ENCODE measurements at places on chromosomes 2 and 18.

DNA sequence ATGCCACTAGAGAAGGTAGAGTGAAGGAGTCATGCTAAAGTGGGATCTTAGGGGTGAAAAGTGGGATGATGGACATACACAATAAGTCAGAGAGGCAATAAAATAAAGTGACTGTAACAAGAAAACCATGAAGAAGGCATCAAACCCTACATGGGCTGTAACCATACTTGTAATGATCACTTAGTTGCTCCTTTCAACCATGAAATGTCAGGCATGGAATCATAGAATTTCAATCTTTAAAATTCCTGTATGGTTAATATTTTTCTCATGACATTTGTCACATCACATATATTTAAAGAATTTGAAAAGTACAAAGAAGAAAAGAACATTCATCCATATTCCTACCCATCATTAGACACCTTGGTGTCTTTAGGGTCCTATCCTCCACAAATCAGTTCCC, 20.9 kb upstream of the SETBP1 start:
- no peaks in the 10 kb centered on the region for H3K27me3 ChIP-seq
- H3K4me1 ChIP-seq = no peaks in the 10 kb centered on the region
- H3K27ac ChIP-seq = no peak overlapping the region
- no peak for DNase-seq
- H3K4me3 ChIP-seq = no peak overlapping the region
- no peaks in the 10 kb centered on the region for H3K36me3 ChIP-seq

GRCh38 chr2:203734276-203734983, 28.0 kb downstream of the CD28 start:
- no peaks in the 10 kb centered on the region for H3K36me3 ChIP-seq
- H3K27me3 ChIP-seq = no peaks in the 10 kb centered on the region
- no peak for DNase-seq
- no peak overlapping the region for H3K27ac ChIP-seq

DNA sequence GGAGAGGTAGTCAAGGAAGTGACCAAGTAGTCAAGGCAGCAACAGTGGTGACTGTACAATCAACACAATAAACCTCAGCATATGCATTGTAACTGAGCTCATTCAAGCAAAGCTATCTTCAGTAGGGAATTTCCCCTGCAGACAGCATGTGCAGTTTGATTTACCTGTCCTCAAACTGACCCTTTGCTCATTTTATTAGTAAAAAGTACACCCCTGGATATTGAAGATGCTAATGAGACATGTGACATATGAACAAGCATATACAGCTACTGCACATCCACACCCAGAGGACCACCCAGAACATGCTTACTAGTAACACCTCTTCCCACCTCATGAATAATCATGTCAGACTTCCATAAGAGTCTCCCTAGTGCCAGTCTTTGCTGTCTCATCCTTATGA, 15.4 kb downstream of the C2orf81 start:
- H3K36me3 ChIP-seq = no peaks in the 10 kb centered on the region
- no peak overlapping the region for H3K27ac ChIP-seq
- H3K4me1 ChIP-seq = no peaks in the 10 kb centered on the region
- H3K27me3 ChIP-seq = no peaks in the 10 kb centered on the region

DNA sequence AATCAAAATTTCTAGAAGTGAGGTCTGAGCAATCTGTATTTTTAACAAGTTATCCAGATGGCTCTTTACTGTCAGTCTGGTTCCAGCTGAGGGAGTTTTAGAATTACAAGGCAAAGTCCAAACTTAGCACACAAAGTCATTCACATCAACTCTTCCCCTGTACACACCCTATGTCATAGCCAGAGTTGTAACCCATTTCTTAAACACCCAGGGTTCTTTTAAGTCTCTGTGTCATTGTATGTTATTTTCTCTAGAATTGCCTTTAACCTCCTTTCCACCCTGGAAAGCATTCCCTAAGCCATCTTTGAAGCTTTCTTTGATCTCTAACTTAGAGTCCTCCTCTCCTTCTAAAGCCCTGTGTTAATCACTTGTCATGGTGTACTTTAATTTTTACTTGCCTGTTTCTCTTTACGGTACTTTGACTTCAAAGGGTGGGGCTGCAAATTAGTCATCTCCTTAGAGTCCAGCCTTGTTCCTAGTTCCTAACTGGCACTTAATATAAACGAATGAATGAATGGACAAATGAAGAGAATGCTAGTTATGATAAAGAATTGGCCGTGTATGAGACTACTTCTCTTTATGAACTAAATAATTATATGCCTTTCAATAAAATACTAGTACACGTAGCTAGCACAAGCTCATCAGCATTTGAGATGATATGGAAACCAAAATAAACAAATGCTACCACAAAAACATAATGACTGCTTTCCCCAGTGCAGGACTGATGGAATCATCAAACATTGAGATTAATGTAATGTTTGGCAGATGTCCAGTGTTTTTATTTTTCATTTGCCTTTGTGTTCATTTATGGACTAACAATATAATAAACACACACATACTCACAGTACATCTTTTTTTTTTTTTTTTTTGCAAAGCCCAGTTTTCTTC, 11.9 kb upstream of the ACTR3 start:
- H3K4me3 ChIP-seq = no peak overlapping the region
- peaks cover 12% of the 10 kb centered on the region for H3K4me1 ChIP-seq
- peak overlapping the region; percentile 54 for H3K27ac ChIP-seq
- no peak for DNase-seq
- H3K36me3 ChIP-seq = no peaks in the 10 kb centered on the region
- H3K27me3 ChIP-seq = no peaks in the 10 kb centered on the region

GRCh38 chr2:191152482-191153240, 1.9 kb upstream of the STAT4 start:
- H3K4me3 ChIP-seq = no peak overlapping the region
- no peaks in the 10 kb centered on the region for H3K4me1 ChIP-seq
- no peaks in the 10 kb centered on the region for H3K36me3 ChIP-seq
- no peak overlapping the region for H3K27ac ChIP-seq

- H3K4me1 ChIP-seq = no peaks in the 10 kb centered on the region
- no peak for DNase-seq
- H3K36me3 ChIP-seq = no peaks in the 10 kb centered on the region
- no peak overlapping the region for H3K27ac ChIP-seq
- H3K27me3 ChIP-seq = no peaks in the 10 kb centered on the region
Measured at GRCh38 chr2:213733893-213734292, 449.6 kb downstream of the SPAG16 start.

- no peak for DNase-seq
- H3K36me3 ChIP-seq = no peaks in the 10 kb centered on the region
- H3K4me1 ChIP-seq = peaks cover 17% of the 10 kb centered on the region
- no peak overlapping the region for H3K4me3 ChIP-seq
Measured at GRCh38 chr2:120227111-120227991, 4.2 kb upstream of the TMEM185B start.

DNA sequence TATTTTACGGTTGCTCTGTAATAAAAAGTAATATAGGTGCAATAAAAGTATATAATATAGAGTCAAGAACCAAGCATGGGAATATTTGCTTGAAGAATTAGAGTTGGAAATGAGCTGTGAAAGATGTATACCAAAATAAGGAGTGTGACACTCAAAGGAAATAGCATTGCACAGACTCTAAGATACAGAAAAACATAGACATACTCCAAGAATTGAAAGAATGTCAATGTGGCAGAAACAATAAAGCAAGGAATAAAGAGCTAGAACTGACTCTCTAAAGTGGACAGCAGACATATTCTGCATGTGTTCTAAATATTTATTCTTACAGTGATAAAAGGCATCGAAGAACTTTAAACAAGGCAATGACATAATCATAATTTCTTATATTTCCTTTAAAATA, 561.1 kb upstream of the SETBP1 start:
- H3K27me3 ChIP-seq = no peaks in the 10 kb centered on the region
- no peaks in the 10 kb centered on the region for H3K4me1 ChIP-seq
- no peak overlapping the region for H3K27ac ChIP-seq
- H3K4me3 ChIP-seq = no peak overlapping the region

- H3K4me1 ChIP-seq = peaks cover 2% of the 10 kb centered on the region
- no peaks in the 10 kb centered on the region for H3K36me3 ChIP-seq
- DNase-seq = no peak
Measured at GRCh38 chr2:17520761-17521160, 2.5 kb upstream of the RAD51AP2 start.

DNA sequence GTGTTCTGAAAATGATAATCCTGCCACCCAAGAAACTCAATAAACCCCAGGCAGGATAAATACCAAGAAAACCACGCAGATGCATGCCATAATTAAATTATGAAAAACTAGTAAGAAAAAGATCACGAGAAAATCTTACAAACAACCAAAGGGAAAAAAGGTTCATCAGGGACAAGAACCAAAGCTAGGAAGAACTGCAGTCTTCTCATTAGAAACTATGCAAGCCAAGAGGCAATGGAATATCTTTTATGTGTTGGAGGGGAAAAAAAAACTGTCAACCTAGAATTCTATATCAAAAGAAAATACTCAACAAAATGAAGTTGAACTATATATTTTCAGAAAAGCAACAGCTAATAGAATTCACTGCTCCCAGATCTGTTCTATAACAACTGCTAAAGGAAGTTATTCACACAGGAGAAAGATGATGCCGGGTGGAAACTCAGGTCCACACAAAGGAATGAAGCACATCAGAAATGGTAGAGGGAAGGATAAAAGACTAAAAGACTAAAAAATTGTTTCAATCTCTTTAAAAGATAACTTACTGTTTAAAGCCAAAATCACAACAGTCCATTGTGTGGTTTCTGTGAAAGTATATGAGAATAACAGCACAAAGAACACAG, 55.0 kb downstream of the NDUFA10 start:
- H3K4me1 ChIP-seq = no peaks in the 10 kb centered on the region
- no peaks in the 10 kb centered on the region for H3K27me3 ChIP-seq
- no peak for DNase-seq
- H3K36me3 ChIP-seq = peaks cover 4% of the 10 kb centered on the region

GRCh38 chr2:132009874-132010521, 151.8 kb downstream of the ANKRD30BL start:
- peak overlapping the region; percentile 28 for H3K4me3 ChIP-seq
- no peaks in the 10 kb centered on the region for H3K4me1 ChIP-seq
- H3K36me3 ChIP-seq = no peaks in the 10 kb centered on the region
- H3K27ac ChIP-seq = no peak overlapping the region
- no peaks in the 10 kb centered on the region for H3K27me3 ChIP-seq

DNA sequence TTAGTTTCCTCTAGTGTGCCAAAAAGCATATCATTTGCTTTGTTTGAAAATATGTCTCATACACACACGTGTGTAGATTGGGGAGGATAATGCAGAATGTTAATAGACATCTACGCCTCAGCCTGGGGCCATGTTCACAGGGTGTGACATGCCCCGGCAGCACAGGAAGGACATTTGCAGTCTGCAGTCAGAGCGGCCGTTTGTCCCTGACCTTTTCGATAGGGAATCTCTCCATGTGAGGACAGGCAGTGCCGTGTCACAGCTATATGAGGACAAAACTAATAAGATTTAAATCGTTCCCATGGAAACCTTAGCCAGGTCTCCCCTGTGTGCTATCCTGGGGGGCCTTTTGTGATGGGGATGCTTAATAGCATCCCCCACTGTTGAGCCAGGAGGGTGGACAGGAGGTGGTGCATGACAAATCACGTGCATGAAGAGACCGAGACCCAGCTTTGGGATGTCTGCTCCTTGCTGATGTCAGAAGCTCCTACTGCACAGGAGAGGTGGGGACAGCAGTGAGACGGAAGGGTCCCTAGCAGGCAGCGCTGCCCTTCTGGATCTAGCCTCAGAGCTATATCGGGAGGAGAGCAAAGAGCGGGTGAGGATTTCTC, 100.6 kb downstream of the RNF144A start:
- H3K4me1 ChIP-seq = no peaks in the 10 kb centered on the region
- H3K36me3 ChIP-seq = no peaks in the 10 kb centered on the region
- DNase-seq = no peak
- no peak overlapping the region for H3K4me3 ChIP-seq
- H3K27ac ChIP-seq = no peak overlapping the region
- no peaks in the 10 kb centered on the region for H3K27me3 ChIP-seq

DNA sequence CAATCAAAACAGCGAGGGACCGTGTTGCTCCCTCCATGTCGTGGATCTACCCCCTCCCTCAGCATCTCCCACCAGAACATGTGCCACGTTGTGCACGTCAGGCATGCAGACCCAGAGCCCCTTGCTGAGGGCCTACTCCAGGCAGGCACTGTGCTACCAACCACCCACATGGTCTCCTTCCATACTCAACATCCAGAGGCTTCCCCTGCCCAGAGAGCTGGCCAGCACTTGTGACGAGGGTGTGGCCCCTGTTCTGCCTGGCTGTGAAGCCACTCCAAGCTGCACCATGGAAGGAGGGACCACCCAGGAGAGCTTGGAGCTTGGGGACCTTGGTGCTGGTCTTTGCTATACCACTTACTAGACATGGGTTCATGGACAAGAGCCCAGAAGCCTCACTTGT, 40.5 kb downstream of the REEP1 start:
- H3K27me3 ChIP-seq = peaks cover 21% of the 10 kb centered on the region
- no peaks in the 10 kb centered on the region for H3K36me3 ChIP-seq
- DNase-seq = no peak
- no peaks in the 10 kb centered on the region for H3K4me1 ChIP-seq
- no peak overlapping the region for H3K27ac ChIP-seq

- no peak for DNase-seq
- no peaks in the 10 kb centered on the region for H3K36me3 ChIP-seq
- H3K27me3 ChIP-seq = peaks cover 4% of the 10 kb centered on the region
- no peak overlapping the region for H3K4me3 ChIP-seq
Measured at GRCh38 chr2:84697895-84698294, 181.6 kb downstream of the DNAH6 start.

DNA sequence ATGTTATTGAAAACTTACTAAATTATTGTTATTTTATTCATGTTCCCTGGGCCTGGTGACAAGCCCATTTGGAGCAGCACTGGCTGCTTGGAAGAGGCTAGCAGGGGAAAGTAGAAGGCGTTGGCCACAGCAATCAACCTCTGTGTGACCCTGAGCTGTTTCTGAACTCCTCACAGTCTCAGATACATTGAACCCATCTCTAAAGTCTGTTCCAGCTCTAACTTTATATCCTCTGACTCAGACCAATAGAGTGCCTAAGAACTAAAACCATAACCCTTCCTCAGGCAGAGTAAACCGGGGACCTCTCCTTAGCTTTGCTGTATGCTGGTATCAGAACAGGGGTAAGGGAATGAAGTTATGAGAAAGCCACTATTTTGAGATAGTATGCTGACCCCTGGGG, 96.4 kb upstream of the NOL4 start:
- H3K27me3 ChIP-seq = no peaks in the 10 kb centered on the region
- no peak overlapping the region for H3K4me3 ChIP-seq
- no peaks in the 10 kb centered on the region for H3K36me3 ChIP-seq
- no peak overlapping the region for H3K27ac ChIP-seq
- DNase-seq = no peak

DNA sequence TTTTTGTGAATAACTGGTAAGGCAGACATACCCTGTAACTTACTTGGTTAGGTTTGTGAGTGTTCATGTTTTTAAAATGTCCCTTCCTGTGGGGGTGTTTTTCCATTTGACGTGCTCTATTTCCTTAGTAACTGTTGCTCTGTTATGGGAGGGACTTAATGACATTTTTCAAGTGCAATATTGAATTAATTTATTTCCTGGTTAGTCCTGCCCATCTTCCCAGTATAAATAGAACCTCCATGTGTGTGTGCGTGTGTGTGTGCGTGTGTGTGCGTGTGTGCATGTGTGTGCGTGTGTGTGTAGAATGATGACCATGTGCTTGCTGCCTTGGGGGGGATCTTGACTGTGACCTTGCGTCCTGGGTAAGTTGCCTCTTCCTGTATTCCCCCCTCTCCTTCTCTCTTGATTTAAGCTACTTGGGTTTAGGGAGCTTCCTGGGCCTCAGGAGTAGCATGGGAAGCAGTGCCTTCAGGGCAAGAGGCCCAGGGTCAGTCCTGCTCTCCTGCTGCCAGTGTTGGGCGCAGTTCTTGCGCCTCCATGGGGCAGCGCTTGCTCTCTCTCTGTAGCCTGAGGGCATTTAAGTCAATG, 163.9 kb downstream of the LDLRAD4 start:
- H3K4me1 ChIP-seq = no peaks in the 10 kb centered on the region
- peaks cover 2% of the 10 kb centered on the region for H3K27me3 ChIP-seq
- no peak for DNase-seq
- no peak overlapping the region for H3K27ac ChIP-seq
